Spleen (tissue), 13 donors: ENCODE measurements at places on chromosomes 1 and 21.

DNA sequence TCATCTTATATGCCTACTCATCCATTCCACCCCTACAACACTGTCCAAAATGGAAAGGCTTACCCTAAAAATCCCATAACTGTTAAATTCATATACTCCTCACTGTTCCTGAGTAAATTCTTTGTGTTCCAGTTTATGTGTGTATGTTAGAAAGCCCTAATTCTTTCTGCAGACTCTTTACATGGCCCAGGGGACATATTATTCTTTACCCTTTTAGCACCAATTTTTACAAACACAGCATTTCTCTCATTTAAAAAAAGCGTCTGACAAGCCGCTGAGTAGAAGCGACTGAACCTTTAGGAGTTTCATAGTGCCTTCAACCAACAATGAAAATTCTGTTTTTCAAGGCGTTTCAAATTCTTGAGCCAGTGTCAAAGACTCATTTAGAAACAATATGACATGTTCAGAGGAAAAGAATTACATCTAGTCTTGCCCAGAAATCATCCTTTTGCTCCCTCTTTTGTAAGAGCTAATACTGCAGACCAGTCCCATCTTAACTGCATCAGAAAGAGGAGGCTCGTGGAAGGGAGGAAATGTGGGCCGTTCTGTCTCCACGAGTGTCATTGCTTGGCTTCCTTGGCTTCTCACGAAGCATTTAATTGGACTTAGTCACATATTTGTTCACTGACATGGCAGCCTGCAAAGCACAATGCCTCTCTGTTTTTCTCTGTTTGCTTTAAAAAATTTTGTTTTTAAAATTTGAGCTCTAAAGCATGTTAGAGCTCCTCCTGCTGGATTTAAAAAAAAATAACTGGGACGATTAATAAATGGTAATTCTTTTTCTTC lies 21.3 kb upstream of the C1orf105 start:
- no peak for DNase-seq

DNA sequence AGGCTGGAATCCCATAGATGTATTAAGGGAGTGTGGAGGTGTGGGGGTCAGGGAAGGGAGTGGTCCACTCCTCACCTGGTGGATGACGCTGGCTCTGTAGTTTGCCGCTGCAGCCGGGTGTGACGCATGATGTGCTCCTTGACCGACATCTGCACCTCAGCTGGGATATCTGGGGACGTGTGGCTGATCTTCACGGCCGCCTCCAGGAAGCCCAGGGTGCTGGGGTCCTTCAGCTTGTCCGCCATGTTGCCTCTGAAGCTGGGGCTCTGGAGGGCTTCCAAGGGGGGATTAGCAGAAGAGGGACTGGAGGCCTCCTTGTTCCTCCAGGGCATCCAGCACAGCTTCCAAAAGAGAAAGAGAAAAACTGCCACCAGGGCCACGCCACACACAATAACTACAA lies 14.1 kb downstream of the SYT6 start:
- peak; percentile 51 for DNase-seq

DNA sequence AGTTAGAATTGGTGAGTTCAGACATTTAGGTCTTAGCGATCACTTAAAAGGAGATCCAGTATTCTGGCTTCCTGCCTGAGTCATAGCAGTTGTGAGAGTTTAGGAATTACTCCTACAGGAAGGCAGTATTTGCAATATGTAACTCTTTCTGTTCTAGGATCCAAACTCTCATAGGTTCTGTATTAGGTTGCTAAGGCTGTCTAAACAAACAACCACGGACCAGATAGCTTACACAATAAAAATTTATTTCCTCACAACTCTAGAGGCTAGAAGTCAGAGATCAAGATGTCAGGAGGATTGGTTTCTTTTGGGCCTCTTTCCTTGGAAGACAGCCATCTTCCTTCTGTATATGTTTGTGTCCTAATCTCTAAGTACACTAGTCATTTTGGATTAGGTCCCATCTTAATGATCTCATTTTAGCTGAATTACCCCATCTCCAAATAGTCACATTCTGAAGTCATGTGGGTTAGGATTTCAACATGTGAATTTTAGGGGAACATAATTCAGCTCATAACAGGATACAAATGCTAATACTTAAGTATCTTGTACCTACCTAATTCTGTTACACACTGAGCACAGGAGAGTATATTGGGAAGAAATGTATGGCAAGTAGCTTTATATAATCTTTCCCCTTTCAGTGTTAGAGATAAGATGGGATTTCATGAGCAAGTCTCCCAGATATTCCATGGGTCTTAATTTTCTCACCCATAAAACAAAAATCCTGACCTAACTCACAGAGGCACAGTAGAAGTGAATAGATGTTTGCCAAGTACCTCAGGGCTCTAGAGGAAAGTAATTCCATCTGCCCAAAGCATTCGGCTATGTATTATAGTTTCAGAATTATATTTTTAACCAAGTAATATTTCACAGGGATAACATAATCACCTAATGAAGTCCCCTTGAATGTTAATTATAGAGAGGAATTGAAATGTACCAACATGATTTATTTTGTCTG lies 144.4 kb downstream of the PTBP2 start:
- DNase-seq, result no peak

DNA sequence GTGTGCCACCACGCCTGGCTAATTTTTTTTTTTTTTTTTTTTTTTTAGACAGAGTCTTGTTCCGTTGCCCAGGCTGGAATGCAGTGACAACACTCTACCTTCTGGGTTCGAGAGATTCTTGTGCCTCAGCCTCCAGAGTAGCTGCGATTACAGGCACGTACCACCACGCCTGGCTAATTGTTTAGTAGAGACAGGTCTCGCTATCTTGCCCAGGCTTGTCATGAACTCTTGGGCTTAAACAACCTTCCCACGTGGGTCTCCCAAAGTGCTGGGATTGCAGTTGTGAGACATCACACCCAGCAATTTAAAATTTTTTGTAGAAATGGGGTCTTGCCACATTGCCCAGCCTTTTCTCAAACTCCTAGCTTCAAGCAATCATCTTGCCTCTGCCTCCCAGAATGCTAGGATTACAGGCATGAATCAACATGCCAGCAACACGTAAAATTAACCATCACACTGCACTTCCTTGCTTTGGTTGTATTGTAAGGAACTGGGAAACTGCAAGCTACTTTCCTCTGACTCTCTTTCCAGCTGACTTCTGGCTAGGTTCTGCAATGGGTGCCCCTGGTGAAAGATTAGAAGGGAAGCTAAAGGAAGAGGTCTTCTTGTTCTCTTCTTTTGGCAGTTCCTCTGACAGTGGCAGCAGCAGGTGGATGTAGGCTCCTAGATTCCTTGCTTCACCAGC lies 13.9 kb upstream of the IL6R start:
- no peak for DNase-seq

DNA sequence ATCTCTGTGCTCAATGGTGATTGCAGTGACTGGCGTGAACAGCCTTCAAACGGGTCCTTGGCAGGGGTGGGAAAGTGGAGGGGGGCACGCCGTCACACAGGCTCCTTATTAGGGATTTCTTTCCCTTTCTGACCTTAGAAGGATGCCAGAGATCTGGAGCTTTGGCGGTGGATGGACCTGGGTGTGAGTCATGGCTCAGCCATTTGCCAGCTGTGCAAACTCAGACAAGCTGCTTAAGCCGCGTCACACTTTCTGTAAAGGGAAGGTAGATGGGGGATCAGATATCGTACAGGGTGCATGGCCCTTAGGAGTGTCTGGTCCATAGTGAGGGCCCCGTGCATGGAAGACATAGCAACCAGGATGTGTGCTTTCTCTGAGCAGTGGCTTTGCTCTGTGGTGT lies 48.3 kb upstream of the C1orf174 start:
- DNase-seq, result no peak

DNA sequence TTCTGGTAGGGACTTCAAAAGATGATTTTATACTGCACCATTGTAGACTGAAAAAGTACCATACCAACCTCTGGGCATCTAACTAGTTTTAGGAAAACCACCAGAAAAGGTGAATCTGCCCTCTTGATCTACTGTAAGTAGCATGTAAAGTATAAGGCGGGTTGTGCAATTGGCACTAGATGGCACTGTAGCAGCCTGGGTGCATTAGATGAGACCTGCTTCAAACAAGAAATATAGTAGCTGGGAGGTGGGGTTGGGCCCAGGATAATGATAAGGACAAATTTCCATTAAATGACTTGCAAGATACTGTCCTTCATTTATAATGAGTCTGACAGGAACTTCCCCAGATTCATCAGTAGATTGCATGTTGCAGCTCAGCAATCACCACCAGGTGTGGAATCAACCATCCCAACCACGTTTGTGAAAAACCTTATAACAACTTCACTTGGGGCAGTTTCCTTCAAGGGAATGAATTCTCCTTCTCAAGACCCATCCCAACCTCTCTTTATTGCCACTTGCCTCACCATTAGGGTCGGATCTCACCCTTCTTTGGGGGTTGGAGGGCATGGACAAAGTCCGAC lies 37.3 kb upstream of the IL10 start:
- DNase-seq, result no peak

- no peak for DNase-seq
Observed at GRCh38 chr1:14844923-14845617, 246.6 kb downstream of the KAZN start.

DNA sequence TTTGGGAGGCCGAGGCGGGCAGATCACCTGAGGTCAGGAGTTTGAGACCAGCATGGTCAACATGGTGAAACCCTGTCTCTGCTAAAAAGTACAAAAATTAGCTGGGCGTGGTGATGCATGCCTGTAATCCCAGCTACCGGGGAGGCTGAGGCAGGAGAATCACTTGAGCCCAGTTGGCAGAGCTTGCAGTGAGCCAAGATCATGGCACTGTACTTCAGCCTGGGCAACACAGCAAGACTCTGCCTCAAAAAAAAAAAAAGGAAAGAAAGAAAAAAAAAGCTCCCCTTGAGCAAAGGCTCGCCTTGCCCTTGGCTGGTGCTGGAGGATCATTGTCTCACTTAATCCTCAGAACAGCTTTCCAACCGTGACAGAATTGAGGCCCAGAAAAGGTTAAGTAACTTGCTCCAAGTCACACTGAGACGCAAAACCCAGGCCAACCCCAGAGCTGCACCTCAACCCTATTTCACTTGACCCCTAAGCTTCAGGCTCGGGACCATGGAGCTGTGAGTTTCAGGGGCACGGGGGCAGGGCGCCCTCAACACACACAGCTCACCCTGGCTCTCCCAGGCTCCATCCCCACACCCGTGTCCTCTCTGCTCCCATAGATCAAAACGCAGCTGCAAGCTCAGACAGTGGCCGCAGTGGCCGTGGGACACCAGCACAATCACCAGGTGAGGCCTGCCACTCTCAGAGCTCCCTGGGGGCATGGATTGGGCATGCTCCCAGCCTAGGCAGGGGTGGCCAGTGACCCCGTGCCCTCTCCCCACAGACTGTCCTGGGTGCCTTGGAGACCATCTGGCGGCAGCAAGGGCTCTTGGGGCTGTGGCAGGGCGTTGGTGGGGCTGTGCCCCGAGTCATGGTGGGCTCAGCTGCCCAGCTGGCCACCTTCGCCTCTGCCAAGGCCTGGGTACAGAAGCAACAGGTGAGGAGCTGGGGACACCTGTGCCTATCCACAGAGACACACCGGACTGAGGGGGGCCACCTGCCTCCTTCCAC lies 1.6 kb downstream of the SLC25A34 start:
- DNase-seq, result no peak

GRCh38 chr1:182611787-182612186 lies 7.6 kb upstream of the RGS16 start:
- DNase-seq, result no peak

DNA sequence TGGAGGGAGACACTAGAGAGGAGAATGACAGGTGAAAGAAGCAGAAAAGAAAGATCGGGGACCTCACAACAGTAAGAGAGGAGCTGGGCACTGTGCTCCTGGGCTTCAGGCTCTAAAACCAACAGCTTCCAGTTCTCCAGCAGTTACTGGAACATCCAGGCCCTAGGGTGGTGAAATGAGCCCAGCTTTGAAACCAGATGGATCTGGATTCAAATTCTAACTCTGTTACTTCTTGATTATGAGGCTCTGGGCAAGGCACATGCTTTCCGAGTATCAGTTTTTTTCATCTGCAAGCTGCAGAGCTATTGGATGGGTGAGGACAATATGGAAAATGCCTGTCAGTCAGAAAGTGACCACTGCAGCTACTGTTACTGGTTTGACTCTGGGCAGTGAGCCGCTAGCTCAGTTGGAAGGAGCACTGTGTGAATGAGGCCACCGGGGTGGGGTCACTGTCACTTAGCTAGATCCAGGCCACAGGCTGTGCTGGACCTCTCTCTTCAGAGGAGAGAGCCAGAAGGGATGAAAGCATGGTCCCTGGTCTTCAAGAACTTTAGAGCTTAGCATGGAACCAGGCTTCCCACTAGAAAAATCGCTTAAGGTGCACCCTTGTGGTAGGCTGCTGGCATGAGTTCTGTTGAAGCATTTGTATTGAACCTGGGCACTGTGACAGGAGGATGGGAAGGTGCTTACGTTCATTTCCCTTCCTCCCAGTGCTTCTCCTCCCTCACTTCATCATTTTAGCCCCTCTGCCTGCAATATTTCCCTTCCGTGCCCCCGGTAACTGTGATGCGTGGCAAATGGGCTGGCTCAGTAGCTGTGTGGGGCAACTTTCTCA lies 12.2 kb downstream of the PLEKHO1 start:
- no peak for DNase-seq

- DNase-seq, result no peak
Observed at GRCh38 chr1:163896001-163896400, 574.2 kb downstream of the NUF2 start.

- no peak for DNase-seq
Observed at GRCh38 chr1:232211149-232211548, 418.8 kb downstream of the SIPA1L2 start.

- no peak for DNase-seq
Observed at GRCh38 chr1:175498002-175498401, 245.4 kb downstream of the TNR start.

DNA sequence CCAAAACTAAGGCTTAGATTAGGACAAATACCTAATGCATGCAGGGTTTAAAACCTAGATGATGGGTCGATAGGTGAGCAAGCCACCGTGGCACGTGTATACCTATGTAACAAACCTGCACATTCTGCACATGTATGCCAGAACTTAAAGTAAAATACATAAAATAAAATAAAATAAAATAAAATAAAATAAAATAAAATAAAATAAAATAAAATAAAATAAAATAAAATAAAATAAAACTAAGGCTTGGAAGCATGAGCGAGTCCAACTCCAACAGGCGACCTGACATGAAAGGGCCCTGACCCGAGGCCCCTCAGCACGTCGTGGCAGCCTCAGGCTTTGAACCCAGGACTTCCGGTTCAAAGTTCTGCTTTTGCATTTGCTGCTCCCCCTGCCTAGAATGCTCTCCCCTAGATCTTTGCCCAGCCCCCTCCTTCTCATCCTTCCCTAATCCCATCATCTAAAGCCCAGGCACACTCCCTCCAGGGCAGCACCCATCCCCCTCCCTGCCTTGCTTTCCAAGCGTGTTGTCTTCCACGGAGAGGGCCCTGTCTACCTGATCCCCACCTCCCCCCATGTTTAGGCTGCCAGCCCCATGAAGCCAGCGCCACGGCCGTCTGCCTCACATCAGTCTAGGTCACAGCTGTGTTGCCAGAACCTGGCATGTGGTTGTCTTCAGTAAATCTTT lies 64.3 kb downstream of the TAS1R2 start:
- DNase-seq, result no peak
